ENCODE measurements at places on chromosomes 16 and 17.

GRCh38 chr16:27756206-27756970 lies 206.4 kb downstream of the KATNIP start:
- DNase-seq, result no peak

- DNase-seq, result no peak
These were observed 25.2 kb downstream of the CEP95 start for GRCh38 chr17:64531955-64532371.

- no peak for DNase-seq
These were observed 27.8 kb upstream of the MFSD6L start for GRCh38 chr17:8826808-8827435.

GRCh38 chr16:68082629-68083238 lies 2.4 kb upstream of the NFATC3 start:
- no peak for DNase-seq

GRCh38 chr16:29973384-29974246 lies at the start of gene TAOK2:
TAOK2 (plus strand) TSS chr16:29973868; CDS start chr16:29977773, 3,905 bp downstream.
- peak; percentile 99 for DNase-seq

- DNase-seq, result no peak
These were observed 92.9 kb downstream of the GPR139 start for GRCh38 chr16:19980632-19981265.

GRCh38 chr16:87597324-87597830 lies 4.9 kb upstream of the JPH3 start:
- DNase-seq, result no peak

Data from midbrain (tissue), 1 donor.